EH (cell line): ENCODE measurements at places on chromosomes 1 and 21.
A peak's percentile ranks its signal among the peaks of the same experiment; 100 is the strongest.

DNA sequence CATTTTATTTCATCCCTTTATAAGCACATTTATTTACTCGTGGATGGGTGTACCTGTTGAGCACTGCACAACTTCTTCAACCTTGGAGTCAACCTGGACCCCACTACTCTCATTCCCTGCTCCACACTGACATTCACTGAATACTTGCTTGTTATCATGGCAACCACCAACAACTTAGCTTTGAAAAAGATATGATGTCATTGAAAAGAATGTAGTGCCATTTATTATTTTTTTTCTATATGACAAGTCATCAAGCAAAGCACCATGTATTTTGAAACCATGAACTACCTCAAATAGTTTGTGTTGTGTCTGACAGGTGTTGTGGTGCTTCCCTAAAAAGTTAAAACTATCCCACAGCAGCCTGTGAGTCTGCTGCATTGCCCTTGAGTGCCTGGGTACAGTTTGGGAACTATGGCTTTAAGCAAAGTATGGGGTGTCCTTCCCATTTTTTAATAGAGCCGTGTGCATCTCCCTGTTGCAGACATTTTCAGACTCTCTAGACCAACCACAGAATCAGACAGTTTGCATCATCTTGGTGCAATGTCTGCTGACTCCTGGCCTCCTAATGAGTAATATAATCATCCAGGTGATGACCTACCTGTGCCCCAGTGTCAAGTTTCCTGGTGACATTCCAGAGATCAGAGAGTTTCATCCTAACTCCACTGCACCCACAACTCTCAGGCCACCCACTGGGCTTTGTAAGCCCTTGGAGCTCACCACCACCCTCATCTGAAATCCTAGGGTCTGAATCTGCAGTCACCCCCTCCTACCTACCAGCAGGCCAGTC is 339.7 kb upstream of the PROX1 start:
- no peak for DNase-seq

DNA sequence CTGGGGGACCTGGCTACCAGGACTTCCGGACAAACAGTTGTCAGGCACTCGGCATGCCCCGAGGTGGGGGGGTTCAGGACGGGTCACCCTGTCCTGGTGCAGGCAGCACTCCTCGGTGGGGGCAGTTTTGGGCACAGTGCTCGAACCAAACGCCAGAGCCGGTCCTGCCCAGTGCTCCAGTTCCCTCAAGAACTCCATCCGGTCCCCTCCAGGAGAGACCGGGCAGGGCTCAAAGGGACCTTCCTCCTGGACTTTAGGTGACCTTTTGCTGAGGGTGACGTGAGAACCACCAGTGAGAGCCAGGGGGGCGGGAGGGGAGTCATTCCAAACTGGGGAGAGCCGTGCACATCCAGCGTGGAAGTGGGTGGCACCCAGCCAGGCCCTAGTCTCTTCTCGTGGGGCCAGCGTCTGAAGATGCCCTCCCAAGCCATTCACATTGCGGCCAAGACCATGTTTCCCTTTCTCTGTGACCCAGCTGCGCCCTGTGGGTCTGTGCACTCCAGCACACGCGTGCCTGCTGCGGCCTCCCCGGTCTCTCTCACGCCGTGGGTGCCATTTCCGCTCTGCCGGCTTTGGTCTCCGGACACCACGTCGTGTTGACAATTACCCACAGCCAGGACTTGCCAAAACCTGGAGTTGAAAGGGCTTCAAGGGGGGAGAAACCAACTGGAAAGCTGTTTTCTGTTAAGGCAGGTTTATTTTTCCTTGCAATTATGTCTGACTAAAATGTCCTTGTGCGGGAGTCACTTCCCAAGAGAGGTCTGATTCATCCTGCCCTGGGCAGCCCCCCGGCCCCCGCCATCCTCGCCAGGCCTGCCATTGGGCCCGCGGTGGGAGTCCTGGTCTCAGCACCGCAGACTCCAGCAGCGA is 178.8 kb upstream of the ARHGEF16 start:
- DNase-seq = peak; percentile 62

GRCh38 chr1:208003241-208003640 is 92.3 kb upstream of the CD34 start:
- DNase-seq = no peak

DNA sequence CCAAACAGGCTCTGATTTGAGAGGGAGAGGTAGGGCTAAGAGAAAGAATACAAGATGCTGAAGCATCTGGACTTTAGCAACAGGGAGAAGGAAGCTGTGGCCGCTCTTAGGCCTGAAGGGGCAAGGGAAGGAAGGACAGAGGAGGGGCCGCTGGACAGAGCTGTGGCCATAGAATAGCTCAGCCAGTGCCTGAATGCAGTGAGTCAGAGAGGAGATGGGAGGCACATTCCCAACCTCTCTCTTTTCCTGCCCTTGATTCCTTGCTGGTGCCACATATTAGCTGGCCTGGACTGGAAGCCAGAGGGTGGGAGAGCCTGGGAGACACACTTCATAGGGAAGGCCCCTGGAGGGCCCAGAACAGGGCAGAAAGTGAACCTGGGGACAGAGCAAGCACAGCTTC is 83.4 kb upstream of the POU3F1 start:
- DNase-seq = peak; percentile 48

- DNase-seq = no peak
These were observed 16.8 kb downstream of the RRP1 start for GRCh38 chr21:43806017-43806710.

DNA sequence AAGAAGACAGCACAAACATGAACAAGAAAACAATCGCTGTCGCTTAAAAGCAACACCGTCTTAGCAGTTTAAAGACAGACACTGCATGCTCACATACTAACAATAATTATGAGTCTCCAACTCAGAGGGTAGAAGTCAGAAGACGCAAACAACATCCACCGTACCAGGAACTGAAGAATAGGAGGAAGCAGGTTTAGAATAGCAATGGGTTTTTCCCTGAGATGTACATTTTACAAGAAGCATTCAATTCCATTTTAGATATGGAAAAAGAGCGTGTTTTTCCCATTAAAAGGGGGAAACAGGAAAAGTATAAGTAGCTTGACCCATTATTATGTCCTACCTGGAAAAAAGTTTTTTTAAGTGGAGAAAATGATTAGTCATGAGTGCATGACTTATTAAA is 34.5 kb upstream of the KCNE1 start:
- no peak for DNase-seq

- DNase-seq = peak; percentile 82
These were observed 15.9 kb upstream of the GPR25 start for GRCh38 chr1:200856716-200857357.

- DNase-seq = no peak
These were observed 5.4 kb downstream of the MYOG start for GRCh38 chr1:203080456-203080855.

DNA sequence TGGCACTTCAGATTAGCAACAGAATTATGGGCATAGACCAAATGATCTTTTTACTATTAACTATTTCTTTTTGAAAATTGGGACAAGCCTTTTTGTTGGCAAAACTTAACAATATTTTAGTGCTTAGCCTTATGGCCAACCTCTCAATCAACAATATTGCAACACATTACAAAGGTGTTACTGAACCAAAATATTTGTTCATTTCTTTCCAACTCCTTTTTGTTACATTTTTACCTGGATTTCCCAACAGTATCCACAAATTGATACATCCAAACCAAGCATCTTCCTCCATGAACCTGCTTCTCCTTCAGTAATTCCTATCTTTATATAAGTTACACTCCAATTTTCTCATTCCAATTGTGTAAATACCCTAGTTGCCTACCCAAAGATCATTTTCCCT is 1.5 kb upstream of the AMPD1 start:
- no peak for DNase-seq

DNA sequence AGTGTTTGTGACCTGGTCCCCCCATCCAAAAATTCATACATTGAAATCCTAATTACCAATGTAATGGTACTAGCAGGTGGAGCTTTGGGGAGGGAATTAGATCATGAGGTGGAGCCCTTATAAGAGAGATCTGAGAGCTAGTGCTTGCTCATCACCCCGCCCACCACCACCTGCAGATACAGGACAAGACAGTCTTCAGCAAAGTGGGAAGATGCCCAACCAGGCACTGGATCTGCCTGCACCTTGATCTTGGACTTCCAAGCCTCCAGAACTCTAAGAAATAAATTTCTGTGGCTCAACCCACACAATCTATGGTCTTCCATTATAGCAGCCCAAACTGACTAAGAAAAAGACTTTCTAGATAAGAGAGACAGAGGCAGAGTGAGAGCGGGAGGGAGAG is 343.4 kb downstream of the LRRIQ3 start:
- no peak for DNase-seq

DNA sequence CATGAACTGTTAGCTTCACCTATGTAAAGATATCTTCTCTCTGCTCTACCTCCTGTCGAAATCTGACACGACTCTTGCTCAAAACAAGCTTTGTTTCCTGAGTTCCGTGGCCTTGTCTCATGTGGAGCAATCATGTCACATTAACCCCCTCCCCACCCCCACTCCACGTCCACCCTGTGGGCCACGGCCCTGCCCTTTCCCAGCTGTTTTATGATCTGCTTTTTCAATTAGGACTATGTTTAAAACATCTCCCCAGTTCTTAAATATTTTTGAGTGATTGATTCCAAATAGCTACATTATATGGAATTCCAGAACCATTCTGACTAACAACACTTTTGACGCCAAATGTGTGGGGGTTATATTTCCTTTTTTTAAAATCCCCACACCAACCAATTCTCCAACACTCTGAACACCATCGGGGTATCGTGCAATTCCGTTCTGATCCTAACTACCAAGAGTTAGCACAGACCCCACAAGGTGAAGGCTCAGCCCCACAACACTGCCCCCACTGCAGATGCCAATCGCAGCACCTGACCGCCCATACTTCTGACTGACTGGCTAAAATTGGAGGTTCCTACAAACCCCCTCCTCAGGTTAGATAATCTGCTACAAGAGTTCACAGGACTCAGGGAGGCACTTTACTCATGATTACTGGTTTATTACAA is 12.7 kb upstream of the S100A8 start:
- no peak for DNase-seq

DNA sequence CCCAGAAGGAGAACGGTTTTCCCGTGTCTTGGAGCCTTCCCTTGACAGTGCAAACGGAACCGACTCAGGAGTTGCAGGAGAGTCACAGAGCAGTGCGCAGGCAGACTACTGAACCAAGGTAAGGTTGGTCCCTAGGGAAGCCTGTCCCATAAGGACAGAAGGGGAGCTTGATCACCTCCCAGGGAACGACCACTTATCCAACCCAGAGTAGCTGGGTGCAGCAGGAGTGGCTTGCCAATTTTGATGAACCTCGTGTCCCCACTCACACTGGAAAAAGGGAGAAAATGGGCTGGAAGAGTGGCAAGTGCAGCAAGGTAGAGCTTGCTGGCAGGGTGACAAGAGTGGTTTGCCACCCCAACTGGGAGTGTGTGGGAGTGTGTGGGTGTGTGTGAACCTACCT is 95.1 kb downstream of the LIPI start:
- DNase-seq = no peak

DNA sequence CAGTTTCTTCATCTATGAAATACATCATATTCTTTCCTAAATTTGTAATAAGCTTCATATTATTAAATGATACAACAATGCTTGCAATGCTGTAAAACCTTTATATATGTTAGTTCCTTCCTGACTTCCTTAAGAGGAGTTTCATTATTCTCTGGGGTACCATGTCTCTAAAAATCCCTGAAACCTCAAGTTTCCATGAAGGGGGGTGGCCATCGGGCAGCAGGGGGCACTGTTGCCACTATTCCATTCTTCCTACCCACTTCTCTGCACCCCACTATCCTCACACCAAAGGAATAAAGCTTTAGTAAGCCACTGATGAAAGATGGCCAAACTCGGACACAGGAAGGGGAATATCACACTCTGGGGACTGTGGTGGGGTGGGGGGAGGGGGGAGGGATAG is 9.0 kb upstream of the DMRTB1 start:
- DNase-seq = peak; percentile 13

DNA sequence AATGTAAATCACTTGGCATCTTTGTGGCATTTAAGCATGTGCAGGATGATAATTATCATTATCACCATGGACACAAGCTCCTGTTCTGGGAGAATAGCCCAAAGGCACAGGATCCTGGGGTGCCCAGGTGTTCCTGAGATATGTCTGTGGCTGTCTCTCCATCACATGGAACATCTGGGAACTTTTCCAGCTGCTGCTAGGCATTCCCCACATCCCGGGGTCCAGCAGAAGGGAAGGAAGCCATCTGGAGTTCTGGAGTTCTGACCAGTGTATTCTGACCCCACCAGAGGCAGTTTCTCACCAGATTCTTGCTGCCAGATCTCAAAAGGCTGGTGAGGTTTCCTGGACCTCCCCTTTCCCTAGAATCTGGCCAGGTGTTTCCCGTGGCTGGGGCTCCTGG is 259.7 kb upstream of the VAMP3 start:
- DNase-seq = no peak

GRCh38 chr1:6360517-6361070 is 33.0 kb downstream of the ACOT7 start:
- DNase-seq = no peak

DNA sequence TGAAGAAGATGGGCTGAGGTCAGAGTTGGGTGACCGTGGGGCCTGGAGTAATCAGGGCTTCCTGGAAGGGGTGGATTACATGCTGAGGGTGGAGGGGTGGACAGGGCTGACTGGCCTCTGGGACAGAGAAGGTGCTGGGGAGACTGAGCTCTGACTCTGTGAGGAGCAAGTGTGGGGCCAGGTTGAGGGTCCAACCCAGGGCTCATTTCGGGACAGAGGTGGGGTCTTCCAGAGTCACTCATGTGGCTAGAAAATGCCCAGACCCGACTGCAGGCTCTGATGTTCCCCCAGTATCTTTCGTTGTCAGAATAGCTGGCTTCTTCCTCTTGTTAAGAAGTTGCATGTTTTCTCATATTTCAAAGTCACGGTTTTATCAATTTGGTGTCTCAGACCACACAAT is 311.8 kb downstream of the PTPRU start:
- no peak for DNase-seq

DNA sequence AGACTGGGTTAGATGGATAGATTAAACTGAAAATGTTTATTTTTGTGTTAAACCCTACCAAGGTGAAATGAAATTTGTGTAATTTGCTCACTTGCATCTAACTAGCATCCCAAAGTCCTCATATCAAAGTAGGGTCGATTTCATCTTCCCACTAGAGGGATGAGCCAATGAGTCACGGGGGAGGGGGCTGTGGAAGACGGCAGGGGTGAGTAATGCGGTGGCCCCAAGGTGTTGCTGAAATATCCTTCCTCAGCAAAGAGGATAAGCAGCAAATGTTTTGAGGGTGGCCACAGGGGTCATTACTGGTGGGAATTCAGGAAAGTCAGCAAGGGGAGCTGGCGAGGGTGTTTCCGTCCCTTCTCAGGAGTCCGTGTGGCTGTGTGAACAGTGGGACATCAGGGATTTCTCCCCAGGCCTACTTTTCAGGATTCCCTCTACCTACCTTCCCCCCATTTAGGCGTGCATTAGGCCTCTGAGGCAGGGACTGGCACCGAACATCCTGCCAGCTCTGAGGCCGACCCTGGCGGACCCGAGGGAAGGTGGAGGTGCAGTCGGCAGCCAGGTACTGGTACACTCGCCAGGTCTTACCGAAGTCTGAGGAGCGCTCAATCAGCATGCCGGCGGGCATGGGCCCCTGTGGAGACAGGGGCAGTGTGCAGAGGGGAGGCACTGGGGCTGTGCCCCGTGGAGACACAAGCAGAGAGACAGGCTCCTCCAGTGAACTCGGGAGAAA is 18.1 kb downstream of the LAMB3 start:
- no peak for DNase-seq

- no peak for DNase-seq
These were observed 3.0 kb downstream of the BACH1 start for GRCh38 chr21:29301691-29302090.

GRCh38 chr1:169427081-169427641 is at the start of gene CCDC181:
TSS of gene CCDC181 (minus strand) at chr1:169427474. CDS start at chr1:169424927, 2,547 bp downstream.
- DNase-seq = peak; percentile 36
